ENCODE measurements at places on chromosomes 13 and 19.
A peak's percentile ranks its signal among the peaks of the same experiment; 100 is the strongest.

GRCh38 chr19:45177817-45178261 lies at the start of gene TRAPPC6A:
Gene TRAPPC6A (minus strand): TSS chr19:45178237. CDS start chr19:45178218, 19 bp downstream.
- DNase-seq = no peak

DNA sequence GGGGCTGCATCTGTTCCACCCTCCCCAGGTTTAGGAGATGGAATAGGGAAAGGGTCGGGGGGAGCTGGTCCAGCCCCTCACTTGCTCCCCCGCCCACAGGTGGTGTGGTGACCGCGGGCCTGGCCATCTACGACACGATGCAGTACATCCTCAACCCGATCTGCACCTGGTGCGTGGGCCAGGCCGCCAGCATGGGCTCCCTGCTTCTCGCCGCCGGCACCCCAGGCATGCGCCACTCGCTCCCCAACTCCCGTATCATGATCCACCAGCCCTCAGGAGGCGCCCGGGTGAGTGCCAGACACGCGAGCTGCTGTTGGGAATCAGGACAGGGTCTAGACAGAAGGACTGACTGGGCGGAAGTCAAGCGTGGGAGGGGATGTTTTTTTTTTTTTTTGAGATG lies 3.0 kb downstream of the CLPP start:
- no peak for DNase-seq

DNA sequence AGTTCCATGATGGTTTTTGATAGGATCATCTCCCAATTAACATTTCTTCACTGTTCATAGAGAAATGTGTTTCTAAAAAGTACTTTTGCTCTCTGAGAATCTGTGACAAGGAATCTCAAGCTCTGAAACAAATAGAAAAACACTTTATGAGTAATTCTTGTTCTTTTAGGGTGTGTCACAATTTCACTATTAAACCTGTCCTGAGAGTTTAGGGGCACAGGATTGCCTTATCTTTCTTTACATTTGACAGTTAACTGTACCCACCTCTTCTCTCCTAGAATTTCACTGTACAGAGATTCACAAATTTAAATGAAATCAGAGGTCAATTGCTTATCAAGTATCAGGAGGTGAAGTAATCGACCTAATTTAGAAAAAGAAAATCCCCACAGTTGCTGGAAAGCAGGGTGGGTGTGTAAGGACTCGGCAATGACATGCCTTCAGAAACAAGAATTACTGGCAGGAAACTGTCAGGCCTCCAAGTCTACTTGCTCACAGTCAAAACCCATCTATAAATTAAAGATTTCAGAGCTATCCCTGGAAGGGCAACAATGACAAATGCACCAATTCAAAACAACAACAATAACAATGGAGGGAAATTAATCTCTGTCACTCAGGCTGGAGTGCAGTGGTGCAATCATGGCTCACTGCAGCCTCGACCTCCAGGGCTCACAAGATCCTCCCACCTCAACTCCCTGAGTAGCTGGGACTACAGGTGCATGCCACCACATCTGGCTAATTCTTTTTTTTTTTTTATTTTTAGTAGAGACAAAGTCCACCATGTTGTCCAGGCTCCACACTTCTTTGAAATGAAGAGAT lies 250.2 kb downstream of the ABCC4 start:
- no peak for DNase-seq

DNA sequence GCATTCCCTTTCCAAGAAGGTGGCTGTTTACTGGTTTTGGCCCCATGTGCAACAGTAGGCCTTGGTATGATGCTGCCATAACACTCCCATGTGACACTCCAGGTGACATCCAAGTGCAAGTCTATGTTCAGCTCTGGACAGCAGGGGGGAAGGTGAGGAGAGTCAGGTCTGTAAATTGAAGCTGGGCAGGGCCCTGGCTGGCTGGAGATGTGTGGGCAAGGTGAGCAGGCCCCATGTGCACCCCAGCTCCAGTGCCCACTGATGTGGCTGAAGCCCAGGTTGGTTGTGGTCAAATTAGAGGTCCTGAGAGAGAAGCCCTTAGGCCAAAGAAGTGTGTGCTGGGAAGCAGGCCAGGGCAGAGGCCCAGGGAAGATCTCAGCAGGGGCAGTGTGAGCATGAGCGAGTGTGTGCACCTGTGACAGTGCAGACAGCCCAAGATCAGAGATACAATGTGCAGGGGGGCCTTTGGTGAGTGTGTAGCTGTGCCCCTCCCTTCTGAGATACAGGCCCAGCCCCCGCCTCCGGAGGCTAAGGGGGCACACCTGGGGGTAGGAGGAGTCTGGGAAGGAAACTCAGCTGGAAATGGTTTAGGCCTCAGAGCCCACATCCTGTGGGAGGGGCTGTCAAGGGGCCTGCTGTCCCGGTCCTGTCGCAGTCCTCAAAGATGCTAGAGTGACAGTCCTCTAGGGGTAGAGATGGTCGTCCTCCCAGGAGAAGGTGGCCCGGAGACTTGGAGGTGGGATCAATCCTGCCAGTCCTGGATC lies 18.6 kb downstream of the DEDD2 start:
- no peak for DNase-seq

GRCh38 chr19:5255602-5256231 lies 84.9 kb downstream of the PTPRS start:
- no peak for DNase-seq

GRCh38 chr19:13633109-13633508 lies 126.8 kb upstream of the CACNA1A start:
- no peak for DNase-seq

- no peak for DNase-seq
These were observed 401.7 kb downstream of the IRS2 start for GRCh38 chr13:109384491-109385241.

GRCh38 chr19:32345261-32346207 lies at the start of gene ZNF507:
Gene ZNF507 (plus strand): TSS chr19:32345610. CDS start chr19:32352831, 7,221 bp downstream.
- peak; percentile 87 for DNase-seq

DNA sequence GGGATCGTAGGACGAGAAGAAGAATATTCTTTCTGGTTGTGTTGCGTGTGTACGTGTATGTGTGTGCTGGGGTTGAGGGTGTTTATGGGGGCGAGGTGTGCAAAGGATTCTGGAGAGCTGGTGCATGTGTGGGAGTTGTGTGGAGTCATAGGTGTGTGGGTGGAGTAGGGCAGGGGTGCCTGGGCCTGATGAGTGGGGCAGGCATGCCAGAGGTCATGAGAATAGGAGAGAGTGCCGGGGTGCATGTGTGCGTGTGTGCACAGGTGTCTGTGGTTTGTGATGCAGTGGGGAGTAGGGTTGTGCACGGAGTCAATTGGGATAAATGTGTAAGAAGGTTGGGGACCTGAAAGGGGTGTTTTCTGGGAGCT lies 649 bp downstream of the TMEM91 start:
- DNase-seq = no peak

DNA sequence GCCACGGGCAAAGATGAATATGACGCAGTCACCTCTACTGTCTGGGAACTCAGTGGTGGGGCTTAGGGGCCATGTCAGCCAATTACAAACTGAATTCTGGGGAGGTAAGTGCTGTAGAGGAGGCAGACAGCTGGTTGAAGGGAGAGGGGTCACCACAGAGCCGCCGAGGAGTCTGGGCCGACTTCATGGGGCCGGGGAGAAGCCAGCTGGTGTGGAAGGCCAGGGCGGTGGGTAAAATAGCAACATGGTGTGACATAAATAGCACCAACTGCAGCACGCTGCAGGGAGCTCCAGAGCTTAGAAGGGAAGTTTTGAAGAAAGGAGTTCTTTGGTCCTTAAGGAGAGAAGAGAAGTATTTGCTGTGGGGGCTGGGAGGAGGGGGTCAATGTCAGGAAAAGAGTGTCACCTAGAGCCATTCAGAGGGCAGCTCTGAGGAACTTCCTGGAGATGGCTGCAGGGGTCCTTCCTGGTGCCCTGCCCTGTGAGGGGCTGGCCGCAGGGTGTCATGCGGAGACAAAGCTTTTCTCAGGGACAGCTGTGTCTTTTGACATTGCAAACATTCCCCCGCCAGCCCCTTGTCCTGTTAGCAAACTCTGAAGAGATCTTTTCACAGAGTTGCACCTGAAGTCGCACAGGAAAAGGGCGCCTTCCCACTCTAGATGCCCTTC lies 6.4 kb downstream of the METTL21C start:
- DNase-seq = no peak

GRCh38 chr19:5396963-5397362 lies 56.4 kb upstream of the PTPRS start:
- DNase-seq = no peak

- DNase-seq = no peak
These were observed 306.2 kb downstream of the ATP8A2 start for GRCh38 chr13:25677956-25678355.

- no peak for DNase-seq
These were observed 53.9 kb upstream of the OBI1 start for GRCh38 chr13:78712831-78713230.

- no peak for DNase-seq
These were observed 16.6 kb downstream of the MAN2B1 start for GRCh38 chr19:12649941-12650340.

GRCh38 chr19:29409076-29409862 lies 116.5 kb upstream of the VSTM2B start:
- DNase-seq = no peak
